ENCODE measurements at places on chromosomes 3 and 15. TPM values are rescaled to one million over a fixed set of nuclear protein-coding genes. Genes with fewer than 3 reads are reported as not detected.

Gene MKRN3
- not detected for total RNA-seq

Gene ERC2
- 3.0 TPM for total RNA-seq

Gene GHSR
- not detected for total RNA-seq

Gene CSTA
- not detected for total RNA-seq

Gene TRIM71
- not detected for total RNA-seq

Gene PHC3
- 16.4 TPM for total RNA-seq

Gene LRRC31
- not detected for total RNA-seq

Gene CCR8
- total RNA-seq = not detected

Gene ILDR1
- not detected for total RNA-seq

Gene ANKRD34C
- total RNA-seq = not detected

Gene PARP15
- 0.32 TPM for total RNA-seq

Gene PLD1
- 60.7 TPM for total RNA-seq

Gene OXTR
- under 0.01 TPM for total RNA-seq

Gene P2RY14
- total RNA-seq = not detected

Gene TAMM41
- total RNA-seq = 7.1 TPM

Gene PLCB2
- 7.8 TPM for total RNA-seq

Gene BFSP2
- not detected for total RNA-seq

Gene ZNF197
- 10.6 TPM for total RNA-seq

Gene GOLGA8F
- total RNA-seq = not detected
